ENCODE measurements at places on chromosomes 4 and X. TPM values are rescaled to one million over a fixed set of nuclear protein-coding genes. Genes with fewer than 3 reads are reported as not detected.

PHOX2B gene
- not detected for total RNA-seq

DNA sequence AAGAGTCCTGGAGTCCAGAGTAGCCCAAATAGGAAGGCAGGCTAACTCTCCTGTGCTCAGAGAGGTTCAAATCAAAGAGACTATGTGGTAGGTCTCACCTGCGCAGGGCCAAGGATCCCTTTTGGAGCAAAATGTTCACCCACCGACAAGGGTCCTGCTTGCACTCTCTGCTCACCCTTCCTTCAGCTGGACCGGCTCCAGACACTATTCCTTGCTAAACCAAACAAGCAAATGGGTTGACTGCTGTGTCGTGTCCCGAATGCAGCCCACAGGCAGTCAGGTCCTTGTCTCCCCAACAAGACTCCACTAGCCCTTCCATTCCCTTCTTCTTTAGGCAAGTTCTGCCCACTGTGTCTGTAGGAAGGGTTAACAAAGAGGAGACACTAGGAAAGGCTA lies 760 bp downstream of the TRMT2B start:
- H3K4me1 ChIP-seq: no peaks in the 10 kb centered on the region
- no peaks in the 10 kb centered on the region for H3K27me3 ChIP-seq
- DNase-seq: no peak
- peaks cover 10% of the 10 kb centered on the region for H3K36me3 ChIP-seq
- H3K27ac ChIP-seq: peak overlapping the region; percentile 90

- H3K27ac ChIP-seq: no peak overlapping the region
- H3K4me1 ChIP-seq: no peaks in the 10 kb centered on the region
- no peaks in the 10 kb centered on the region for H3K36me3 ChIP-seq
- no peaks in the 10 kb centered on the region for H3K27me3 ChIP-seq
- no peak for DNase-seq
- H3K4me3 ChIP-seq: no peak overlapping the region
Observed at GRCh38 chr4:140028676-140029517, 125.1 kb downstream of the MAML3 start.

- peaks cover 5% of the 10 kb centered on the region for H3K36me3 ChIP-seq
- no peaks in the 10 kb centered on the region for H3K27me3 ChIP-seq
- H3K4me1 ChIP-seq: peaks cover 25% of the 10 kb centered on the region
- no peak overlapping the region for H3K27ac ChIP-seq
- no peak for DNase-seq
Observed at GRCh38 chr4:41429280-41429669, 108.7 kb upstream of the LIMCH1 start.

DNA sequence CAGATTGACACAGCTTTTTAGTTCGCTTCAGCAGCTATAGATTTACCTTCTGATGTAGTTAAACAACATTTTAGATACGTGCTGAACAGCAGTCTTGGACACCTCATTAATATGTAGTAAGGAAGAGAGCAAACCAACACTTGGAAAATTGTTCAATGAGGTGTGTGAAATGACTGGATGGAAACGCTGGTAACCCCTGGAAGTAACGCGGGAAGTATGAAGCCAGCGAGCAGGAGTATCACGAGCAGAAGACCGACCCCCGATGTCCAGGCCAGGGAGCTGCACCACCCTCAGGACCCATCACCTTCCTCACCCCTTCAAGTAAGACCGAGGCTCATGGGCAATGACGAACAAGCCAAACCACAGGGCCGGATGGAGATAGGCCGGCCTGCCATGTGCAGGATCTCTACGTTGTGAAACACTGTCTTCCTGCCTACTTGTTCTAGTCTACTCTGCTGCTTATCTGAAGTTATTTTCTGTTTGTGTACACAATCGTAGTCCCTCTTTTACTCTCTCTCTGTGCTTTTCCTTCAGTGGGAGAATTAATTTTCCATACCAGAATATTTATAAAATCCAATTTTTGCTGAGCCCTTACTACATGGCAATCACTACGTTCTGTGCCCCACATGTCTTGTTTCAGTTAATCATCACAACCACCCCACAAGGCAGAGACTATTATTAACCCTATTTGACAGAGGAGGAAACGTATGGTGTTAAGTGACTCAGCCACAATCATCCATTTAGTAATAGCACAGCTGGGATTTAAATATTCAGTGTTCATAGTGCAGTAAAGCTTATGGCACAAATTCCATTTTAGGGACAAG lies 221.7 kb downstream of the APBB2 start:
- peak overlapping the region; percentile 43 for H3K4me3 ChIP-seq
- H3K36me3 ChIP-seq: peaks cover 29% of the 10 kb centered on the region
- DNase-seq: peak; percentile 75

MAGED4 gene
- not detected for total RNA-seq

DNA sequence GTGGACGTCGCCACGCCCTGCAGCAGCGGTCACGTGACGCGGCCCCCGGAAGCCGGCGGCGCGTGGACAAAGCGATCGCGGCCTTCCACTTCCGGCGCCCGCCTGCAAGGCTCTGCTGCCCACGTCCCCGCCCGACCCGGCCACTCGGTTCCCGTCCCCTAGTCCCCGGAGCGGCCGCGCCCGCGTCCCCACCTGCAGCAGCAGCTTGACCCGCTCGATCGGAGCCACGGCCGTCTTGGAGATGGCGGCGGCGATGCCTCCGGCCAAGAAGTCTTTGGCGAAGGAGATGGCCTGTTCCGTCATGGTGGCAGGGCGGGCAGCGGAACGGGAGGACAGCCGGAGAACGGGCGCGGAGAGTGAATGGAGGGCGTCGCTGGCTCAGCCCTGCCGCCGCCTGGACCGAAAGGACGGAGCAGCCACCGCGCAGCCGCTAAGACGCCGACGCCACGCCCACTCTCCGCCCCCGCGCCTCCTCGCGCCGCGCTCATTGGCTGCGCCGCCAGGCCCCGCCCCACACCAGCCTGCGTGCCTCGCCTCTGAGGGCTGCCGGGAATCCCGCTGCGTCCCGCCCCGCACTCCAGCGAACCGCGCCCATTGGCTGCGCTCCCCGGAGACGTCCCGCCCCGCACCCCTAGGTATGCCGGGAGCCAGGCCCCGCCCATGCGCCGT lies at the start of gene SLC25A6:
Gene SLC25A6, minus strand, starts transcription at position 407 of the 669 bp plus-strand sequence. Its CDS starts 104 bp downstream, at position 303.
- H3K4me1 ChIP-seq: peaks cover 27% of the 10 kb centered on the region
- peak within 1 kb of the TSS; percentile 93 for H3K4me3 ChIP-seq
- peaks cover 66% of the 10 kb centered on the region for H3K36me3 ChIP-seq

DNA sequence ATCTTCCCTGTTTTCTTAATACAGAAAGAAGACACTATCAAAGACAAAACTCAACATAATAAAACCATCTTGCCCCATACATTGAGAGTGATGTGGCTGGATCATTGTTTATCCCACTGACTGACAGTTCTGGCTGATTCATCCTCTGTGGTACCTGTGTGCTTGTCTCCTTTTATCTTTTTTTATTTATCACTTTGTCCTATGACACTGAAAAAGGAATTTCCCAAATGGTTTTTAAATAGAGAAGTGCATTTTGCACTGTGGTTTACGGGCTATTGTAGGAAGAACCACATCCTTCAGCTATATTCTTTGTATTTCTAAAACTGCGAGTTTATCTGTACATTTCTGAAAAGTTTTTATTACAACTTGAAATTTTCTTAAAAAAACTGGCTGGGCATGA lies 15.0 kb downstream of the TTC29 start:
- no peak overlapping the region for H3K27ac ChIP-seq
- peaks cover 64% of the 10 kb centered on the region for H3K27me3 ChIP-seq
- no peaks in the 10 kb centered on the region for H3K36me3 ChIP-seq
- H3K4me1 ChIP-seq: peaks cover 6% of the 10 kb centered on the region
- H3K4me3 ChIP-seq: no peak overlapping the region
- DNase-seq: no peak

GRCh38 chrX:13520351-13520750 lies 49.0 kb upstream of the EGFL6 start:
- H3K4me1 ChIP-seq: no peaks in the 10 kb centered on the region
- H3K36me3 ChIP-seq: no peaks in the 10 kb centered on the region
- H3K4me3 ChIP-seq: no peak overlapping the region
- H3K27ac ChIP-seq: no peak overlapping the region
- peaks cover 83% of the 10 kb centered on the region for H3K27me3 ChIP-seq

Measured in MCF 10A (cell line).